NCI-H524 (cell line): ENCODE measurements at places on chromosomes 5 and 9.

GRCh38 chr5:168291342-168291963, at the start of gene WWC1:
WWC1 (plus strand) TSS chr5:168291645; CDS start chr5:168292153, 508 bp downstream.
- peak; percentile 35 for DNase-seq

- DNase-seq: no peak
Measured at GRCh38 chr5:67315082-67315989, 118.7 kb upstream of the CD180 start.

- no peak for DNase-seq
Measured at GRCh38 chr9:16712787-16713186, 157.7 kb downstream of the BNC2 start.

- no peak for DNase-seq
Measured at GRCh38 chr9:83304686-83305085, 233.5 kb downstream of the FRMD3 start.

- no peak for DNase-seq
Measured at GRCh38 chr5:150603491-150603890, 37.0 kb upstream of the SYNPO start.

- DNase-seq: no peak
Measured at GRCh38 chr5:179727106-179727505, 5.5 kb upstream of the MAML1 start.

- no peak for DNase-seq
Measured at GRCh38 chr5:139686356-139686705, 38.2 kb downstream of the CXXC5 start.

- DNase-seq: no peak
Measured at GRCh38 chr9:32524892-32525708, 896 bp downstream of the RIGI start.
